M059J (cell line): ENCODE measurements at places on chromosomes 3 and 15.

GRCh38 chr15:98358971-98359370, 289.4 kb upstream of the IGF1R start:
- no peak for DNase-seq

- peak; percentile 56 for DNase-seq
Observed at GRCh38 chr15:101372149-101372577, 77.1 kb upstream of the SNRPA1 start.

DNA sequence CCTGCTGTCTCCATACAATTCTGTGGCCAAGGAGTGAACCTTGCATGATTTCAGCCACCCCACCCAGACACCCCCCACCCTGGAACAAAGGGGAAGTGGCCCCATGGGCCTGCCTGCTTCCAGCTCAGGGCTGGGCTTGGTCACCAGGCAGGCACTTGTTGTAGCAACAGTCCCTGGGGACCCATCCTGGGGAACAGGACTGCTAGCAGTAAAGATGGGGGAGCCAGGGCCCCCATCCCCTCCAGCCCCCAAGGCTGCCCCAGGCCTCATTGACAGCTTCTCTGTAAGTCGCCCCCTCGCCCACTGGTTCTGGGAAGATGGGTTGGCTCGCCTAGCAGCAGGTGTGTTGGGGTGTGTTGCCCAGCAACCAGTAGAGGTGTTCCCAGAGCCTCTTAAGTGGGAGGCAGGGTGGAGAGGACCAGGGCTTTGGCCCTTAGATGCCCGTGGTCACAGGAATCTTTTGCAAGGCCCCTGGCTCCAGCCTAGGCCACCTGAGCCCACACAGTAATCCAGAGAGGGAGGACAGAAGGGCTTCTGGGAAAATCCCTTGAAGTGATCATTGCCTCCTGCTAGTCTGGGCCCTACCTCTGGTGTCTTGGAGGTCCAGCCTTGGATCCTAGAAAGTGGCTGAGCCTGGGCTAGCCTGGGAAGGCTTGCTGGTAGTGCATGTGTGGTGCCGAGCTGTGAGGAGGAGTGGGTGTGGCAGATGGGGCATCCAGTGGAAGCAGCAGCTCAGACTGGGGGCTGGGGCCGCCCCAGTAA, 48.9 kb downstream of the CYP11A1 start:
- DNase-seq, result peak; percentile 42

- DNase-seq, result no peak
Observed at GRCh38 chr15:86830304-86830703, 750.6 kb downstream of the AGBL1 start.

- DNase-seq, result no peak
Observed at GRCh38 chr15:40010686-40011085, 28.3 kb downstream of the SRP14 start.

DNA sequence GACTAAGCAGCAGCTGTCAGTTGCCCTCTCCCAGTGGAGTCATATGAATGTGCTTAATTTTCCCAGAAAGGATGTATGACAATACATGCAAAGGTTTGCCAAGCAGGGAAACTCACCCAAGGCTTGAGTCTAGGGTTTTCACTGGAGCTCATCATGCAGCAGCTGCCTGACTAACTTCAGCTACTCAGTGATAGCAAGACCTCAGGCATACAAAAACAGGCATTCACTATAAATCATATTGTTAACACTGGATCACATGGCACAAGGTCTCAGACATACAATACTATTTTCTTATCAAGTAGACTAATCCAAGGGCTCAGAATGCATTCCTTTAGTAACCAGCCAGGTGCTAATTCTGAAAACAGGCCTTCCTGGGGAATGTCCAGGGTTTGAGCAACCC, 85.0 kb upstream of the STAC start:
- DNase-seq, result peak; percentile 4

DNA sequence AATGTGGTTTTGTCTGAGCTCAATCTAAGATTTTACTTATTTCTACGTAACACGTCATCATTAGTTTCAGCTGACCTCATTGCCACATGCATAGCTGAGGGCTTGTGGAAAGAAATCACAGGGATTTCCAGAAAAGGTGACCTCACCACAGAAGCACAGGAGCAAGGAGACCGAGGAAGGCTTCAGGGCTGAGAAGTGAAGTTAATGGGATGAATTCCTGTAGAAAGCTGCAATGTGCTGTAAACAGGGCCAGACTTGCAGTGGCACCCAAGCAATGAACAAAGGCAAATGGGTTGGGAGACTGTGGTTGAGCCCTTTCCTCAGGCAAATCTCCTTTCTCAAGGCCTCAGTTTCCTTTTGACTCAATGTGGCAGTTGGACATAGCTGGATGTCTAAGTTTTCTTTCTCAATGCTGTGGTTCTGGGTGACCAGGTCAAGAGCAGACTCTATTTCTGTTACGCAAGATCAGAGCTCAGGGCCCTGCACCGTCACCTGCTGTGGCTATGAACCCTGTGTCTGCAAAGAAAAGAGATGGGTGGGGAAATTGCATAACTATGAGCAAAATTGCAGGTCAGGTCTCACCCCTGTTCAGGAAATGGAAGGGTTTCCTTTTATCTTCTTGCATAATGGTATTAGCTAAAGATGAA, 252.2 kb upstream of the TBL1XR1 start:
- peak; percentile 99 for DNase-seq

DNA sequence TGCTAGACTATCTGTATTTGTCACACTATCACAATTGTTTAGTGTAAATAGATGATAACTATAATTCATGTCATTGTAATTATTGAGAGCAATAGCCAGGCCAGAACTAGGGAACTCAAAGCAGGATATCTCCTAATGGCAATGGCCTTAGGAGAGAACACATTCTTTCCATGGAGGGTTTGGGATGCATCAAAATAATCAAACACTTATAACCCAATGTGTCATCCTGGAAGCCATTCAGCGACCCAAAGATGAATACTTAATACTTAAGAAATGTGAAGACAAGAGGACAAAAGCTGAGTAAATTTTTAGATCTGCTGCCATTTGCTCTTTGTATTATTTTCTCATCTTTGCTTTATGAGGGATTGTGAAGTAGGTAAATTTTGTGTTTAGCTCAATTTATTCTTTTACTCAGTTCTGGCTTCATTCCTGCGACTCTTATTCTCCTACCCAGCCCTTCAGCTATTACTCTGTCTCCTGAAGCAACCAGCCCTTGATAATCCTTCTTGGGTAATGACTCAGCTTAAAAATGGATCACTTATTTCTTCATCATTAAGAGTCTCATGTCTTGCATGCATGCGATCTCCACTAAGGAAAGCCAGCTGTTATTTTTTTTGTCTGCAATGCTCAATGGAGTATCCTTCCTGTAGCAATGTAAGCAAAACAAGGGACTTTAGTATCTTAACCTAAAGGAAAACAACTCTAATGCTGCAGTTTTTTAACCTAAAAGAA, 2.0 kb downstream of the OR4F15 start:
- DNase-seq, result peak; percentile 25

DNA sequence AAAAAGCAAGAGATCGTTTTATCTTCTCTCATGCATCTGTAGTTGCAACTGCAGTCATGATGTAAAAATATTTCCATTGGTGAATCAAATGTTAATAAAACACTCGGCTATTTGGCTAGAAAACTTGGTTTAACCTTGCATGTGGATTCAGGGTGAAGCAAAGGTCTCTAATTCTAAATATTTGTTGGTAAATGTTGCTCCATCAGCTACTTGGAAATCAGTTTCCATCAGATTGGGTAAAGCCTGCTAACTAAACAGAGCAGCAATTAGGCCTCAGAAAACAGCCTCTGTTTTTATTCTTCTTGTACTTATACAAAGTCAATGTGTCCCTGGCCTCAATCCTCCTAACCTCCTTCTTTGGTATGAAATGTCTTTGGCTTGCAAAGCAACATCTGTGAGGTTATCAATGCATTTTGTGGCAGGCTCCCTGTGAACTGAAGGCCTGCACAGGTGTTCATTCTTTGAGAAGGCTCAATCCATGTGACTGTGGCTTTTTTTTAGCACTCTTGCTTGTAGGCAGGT, 312.3 kb downstream of the WDR72 start:
- DNase-seq, result no peak
